ENCODE measurements at places on chromosomes 6 and 20. TPM values are rescaled to one million over a fixed set of nuclear protein-coding genes. Genes with fewer than 3 reads are reported as not detected.

DNA sequence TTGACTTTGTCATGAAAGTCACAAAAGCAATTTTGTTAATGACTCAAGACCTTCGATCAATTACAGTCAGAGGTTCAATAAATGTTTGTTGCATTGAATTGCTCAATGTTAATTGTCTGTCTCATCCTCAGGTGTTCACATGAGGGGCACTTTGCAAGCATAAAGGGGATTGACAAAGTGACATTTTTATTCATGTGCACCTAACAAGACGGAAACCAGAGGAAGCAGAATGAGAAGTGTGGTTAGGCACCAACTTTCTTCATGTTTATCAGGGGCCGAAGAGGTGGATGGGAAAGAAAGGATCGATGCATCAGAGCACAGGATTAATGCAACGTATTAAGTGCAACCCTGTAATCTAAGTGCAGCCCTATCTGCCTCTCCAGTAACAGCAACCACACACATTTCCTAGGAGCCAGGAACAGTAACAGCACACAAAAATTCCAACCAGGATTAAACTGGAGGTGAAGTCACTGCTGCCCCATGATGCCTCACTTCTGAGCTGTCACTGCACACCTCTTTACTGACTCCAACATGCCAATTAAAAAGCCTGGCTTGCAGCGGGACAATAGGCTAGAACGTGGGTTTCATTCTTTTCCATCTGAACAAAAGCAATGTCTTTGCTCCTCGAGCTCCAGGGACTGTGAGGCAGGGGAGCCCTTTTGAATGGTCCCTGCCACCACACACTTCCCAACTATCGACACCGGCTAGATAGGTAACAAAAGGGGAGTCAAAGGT lies 262.7 kb downstream of the CD83 start:
- DNase-seq, result no peak

GRCh38 chr20:35756404-35756803 lies 14.3 kb upstream of the RBM39 start:
- no peak for DNase-seq

DNA sequence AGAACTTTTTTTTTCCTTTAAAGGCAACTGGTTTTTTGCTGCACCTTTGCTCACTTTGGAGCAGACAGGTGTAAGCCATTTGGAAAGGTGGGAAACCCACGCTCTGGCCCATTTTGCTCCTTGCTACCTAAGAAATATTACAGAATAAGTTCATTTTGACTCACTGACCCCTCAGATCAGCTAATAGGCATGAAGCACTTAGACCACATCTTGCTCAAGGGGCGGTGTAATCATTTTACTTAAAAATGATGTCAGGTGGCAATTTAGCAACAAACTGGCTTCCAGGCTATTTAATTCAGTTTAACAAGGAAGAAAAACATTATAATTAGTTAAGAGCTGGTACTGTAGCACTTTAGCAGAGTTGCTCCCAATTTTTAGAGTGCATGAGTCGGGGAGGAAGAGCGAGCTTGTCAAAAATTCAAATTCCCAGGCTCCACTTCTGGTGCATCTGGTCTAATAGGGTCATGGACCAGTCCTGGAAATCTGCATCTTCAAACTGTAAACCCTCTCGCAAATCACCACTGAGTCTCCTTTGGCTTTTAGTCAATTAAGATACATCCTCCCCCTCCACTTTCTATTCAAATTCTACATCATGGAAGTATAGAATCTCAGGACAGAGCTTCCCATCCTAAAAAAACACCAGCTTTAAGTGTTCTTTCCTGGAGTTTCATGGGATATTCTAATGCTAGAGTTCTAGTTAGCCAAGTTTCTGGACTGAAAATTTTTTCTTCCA lies 38.2 kb downstream of the JAG1 start:
- DNase-seq, result peak; percentile 44

Gene LGSN
- under 0.01 TPM for total RNA-seq

GRCh38 chr6:111105578-111105977 lies 18.3 kb downstream of the SLC16A10 start:
- DNase-seq, result peak; percentile 69

DNA sequence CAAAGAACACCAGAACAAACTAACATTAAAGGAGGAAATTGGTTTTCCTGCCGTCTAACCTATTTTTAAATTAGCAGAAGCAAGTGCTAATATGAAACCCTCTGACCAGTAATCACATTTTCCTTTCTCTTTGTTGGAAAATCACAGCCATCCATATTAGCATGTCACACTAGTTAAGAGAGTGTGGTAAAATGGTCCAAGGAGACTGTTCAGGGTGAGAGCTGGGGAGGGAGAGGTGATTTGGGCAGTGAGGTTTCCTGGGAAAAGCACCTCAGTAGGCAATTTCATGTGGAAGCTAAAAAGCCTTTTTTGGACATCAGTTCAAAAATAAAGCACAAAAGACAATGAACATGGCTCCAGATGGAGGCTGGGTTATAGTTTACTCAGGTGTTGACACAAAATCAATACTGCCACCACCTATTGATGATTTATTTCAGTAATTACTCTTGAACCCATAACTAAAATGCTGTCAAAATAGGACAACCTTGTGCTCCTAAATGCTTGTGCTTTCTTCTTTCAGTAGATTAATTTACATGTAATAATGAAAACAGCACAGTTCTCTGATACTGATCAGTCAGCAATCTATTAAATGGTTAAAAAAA lies 333.2 kb downstream of the SAMD5 start:
- no peak for DNase-seq

DNA sequence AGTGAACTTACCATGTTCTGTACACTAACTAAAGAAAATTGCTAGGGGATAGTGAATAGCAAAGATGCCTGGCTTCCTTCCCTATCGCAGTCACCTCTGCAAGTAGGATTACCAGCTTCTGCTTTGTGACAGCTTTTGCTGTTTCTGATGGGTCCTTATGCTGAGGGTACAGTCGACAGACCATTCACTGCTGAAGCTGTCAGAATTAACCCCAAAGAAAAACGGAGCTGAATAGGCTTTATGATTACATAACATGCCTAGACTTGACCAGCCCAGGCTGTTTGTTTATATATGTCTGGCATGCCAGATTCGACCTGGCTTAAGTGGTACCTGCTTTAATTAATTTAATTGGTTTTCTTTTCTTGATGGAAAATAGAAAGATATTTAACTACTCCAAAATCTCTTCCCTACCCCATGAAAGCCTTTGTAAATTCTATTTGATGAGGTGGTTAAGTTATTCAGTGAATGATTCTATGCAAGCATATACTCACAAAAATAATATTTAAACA lies 21.7 kb upstream of the PRELID3B start:
- peak; percentile 78 for DNase-seq

DNA sequence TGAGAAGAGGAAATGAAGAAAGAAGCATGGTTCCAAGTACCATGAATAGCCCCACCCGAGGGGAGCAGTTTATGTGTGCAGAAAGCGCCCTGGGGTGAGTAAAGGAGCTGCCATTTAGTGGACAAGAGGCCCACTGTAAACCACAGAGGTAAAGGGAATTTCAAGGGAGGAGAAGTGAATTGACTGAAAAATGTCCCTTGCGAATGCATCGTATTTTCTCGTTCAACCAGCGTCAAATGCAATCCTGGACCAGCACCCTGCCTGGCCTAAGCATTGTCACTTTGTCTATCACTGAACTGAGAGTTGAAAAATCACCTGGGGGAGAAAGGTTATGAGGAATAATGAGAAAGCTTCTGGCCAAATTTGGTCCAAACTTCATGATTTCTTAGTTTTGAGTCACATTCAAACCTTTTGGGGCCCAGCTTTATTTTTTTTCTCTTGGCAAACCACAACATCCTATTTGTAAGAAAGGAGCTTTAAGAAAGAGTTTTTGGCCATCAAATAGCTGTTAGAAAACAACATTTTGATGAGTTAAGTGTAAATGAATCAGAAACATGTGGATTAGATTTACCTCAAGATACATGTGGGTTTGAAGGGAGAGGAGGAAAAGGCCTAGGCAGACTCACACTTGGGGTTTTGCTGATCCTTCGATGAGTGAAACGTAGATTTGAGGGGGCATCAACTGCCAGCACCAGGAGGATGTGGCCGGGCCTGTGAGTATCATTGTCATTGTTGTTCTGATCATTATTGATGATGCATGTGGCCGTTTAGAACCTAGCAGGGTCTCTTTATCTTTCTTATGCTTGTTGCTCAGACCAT lies 214.0 kb downstream of the CLIC5 start:
- no peak for DNase-seq

- DNase-seq, result no peak
These were observed 234.4 kb downstream of the SIM1 start for GRCh38 chr6:100230115-100230952.

Gene BPIFB2
- not detected for total RNA-seq

GRCh38 chr20:24786111-24786495 lies 163.0 kb upstream of the CST7 start:
- no peak for DNase-seq

DNA sequence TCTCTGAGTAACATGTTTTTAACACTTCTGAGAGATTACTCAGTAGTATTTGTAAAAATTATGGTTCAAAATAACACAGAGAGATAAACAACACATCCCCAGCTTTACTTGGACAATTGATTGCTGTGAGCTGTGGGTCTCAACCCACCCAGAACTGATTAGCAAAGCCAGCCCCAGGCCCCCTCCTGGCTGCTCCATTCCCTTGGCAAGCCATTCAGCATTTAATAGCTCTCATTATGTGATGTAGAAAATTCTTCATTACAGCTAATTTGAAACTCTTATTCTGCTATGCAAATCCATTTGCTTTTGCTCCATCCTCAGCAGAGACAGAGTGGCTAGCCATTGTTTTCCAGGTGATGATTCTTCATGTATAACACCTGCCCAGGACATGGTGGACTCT lies 16.6 kb upstream of the SIRT5 start:
- no peak for DNase-seq

Gene RIPPLY2
- total RNA-seq, result not detected

DNA sequence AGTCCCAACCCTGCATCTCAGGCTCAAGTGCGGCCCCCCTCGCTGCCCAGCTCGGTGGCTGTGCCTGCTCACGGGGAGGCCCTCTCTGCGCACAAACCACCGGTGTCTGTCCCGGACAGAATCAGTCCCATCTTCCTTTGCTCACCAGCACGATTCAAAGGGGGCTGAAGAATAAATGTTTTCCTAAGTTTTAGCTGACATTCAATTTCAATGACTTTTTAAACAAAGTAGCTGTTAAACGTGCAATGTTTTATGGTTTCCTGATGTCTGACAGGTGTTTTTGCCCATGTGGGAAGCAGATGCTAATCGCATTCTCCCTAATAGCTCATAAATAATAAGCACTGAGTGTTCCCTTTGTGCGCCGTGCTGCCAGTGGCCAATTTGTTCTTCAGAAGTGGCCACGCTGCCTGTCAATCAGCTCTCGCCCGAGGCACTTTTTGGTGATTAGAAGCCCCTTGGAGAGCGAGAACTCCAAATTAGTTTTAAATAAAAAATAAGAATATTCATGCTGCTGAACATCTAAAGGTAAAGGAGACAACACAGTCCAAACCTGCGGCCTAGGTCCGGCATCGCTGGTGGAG lies 26.3 kb downstream of the BHLHE23 start:
- DNase-seq, result no peak

- DNase-seq, result peak; percentile 52
These were observed 480 bp upstream of the NT5E start for GRCh38 chr6:85449388-85449817.

- no peak for DNase-seq
These were observed 80.3 kb downstream of the ZDHHC14 start for GRCh38 chr6:157461000-157461915.

GRCh38 chr20:16615199-16615598 lies 42.0 kb upstream of the KIF16B start:
- DNase-seq, result peak; percentile 81
